ENCODE measurements at places on chromosomes 12 and 14.

- DNase-seq = no peak
Measured at GRCh38 chr12:81520064-81520945, 238.8 kb downstream of the PPFIA2 start.

- no peak for DNase-seq
Measured at GRCh38 chr14:31200702-31200990, 6.9 kb downstream of the HECTD1 start.

- no peak for DNase-seq
Measured at GRCh38 chr14:68675233-68675577, 117.7 kb downstream of the ZFP36L1 start.

DNA sequence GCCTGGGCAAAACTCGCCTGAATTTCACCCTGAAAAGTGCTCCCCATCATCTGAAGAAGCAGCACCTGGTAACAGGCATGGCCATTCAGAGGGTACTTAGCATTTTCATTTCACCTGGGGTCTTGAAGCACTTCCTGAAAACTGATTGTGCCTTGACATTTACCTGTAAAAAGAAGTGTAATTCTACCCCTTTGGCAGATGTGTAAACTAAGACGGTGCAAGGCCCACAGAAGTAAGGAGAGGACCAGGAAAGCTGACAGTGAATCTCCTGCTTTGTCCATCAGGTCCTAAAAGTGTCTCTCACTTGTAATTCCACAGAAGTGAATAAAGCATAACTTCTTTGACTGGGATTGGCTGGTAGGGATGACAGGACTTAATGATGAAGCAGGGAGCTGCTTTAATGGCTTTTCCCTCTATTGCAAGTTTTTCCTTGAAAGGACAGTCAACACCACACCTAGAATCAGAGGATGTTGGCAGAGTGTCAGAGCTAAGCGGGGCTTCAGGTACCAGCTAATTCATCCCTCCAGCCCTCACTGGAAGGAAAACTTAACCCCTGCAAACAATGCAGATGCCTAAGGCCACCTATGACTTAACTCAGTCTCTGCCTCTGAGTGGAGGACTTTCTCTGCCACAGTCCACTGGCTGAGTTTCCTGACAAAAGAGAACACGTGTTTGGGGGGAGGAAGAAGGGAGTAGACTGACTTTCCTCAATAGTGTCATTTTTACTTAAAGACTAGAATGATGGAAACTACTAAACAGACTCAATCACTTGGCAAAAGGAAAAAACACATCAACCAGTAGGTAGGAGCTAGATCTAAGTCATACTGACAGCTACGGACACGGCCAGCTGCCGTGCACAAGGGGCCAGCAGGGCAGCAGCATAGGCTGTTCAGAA lies 74.7 kb downstream of the NUAK1 start:
- DNase-seq = no peak

DNA sequence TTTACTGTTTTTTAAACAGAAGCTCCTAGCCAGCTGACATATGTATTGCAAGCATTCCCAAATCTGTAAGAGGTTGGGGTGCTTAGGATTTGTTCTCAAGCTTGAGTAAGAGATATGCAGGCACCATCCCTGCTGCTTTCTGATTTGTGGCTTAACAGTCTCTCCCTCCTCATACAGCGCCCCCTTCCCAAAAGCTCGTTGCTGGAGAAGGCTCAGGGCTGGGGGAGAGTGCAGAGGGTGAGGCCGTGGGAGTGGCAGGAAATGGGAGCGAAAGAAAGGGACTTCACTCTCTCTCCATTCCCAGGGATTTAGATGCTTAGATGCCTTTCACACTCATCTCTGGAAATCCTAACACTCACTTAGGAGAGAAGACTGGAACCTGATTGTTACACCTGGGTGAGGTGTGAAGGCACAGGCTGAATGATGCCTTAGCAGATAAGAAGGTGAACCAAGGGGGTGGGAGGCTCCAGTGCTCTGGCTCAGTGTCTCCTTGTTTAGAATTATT lies 172.0 kb downstream of the C12orf75 start:
- DNase-seq = no peak

GRCh38 chr14:106058342-106058741 lies 532.0 kb downstream of the TMEM121 start:
- DNase-seq = no peak

- no peak for DNase-seq
Measured at GRCh38 chr12:75553836-75554555, 42.6 kb upstream of the KRR1 start.

DNA sequence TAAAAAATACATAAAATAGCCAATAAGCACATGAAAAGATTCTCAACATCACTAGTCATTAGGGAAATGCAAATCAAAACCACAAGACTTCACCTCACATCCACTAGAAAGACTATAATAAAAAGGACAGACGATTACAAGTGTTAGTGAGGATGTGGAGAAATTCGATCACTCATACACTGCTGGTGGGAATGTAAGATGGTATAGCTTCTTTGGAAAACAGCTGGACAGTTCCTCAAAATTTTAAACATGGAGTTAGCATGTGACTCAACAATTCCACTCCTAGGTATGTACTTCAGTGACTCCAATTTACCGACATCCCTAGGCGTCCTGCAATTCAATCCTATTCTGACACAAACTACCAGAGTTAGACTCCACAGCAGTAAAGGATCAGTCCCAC lies 13.7 kb downstream of the TRIM9 start:
- no peak for DNase-seq

- no peak for DNase-seq
Measured at GRCh38 chr12:109016978-109017377, 3.9 kb downstream of the SVOP start.

- no peak for DNase-seq
Measured at GRCh38 chr14:104869669-104870367, 4.8 kb downstream of the CEP170B start.

- no peak for DNase-seq
Measured at GRCh38 chr14:104080376-104081260, 4.9 kb upstream of the ASPG start.

GRCh38 chr12:6532051-6532926 lies 2.0 kb upstream of the GAPDH start:
- no peak for DNase-seq

GRCh38 chr14:66401449-66402095 lies 84.6 kb upstream of the CCDC196 start:
- DNase-seq = no peak

GRCh38 chr12:12282761-12283425 lies 16.0 kb upstream of the LRP6 start:
- no peak for DNase-seq

- DNase-seq = no peak
Measured at GRCh38 chr12:121175383-121176119, 34.4 kb upstream of the P2RX4 start.

- DNase-seq = no peak
Measured at GRCh38 chr12:100528471-100529127, 44.9 kb upstream of the GAS2L3 start.

- DNase-seq = no peak
Measured at GRCh38 chr12:104154806-104155205, 16.8 kb upstream of the NFYB start.

DNA sequence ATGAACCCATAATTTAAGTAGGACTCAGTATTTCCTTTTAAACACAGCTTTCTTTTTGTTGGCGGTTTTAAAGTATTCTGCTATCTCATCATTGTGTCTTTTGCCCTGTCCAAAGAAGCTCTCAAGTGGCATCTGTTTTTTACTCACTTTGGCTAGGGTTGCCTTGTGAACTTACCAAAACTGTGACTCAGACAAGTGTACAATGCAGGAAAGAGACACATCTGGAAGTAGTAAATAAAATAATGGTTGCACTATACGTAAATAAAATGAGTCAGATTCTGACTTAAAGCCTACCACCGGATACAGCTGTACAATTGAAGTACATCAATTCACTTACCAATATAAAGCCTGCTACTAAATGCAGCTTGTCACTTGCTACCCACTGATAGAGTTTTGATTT lies 619.2 kb upstream of the LRFN5 start:
- no peak for DNase-seq

- DNase-seq = no peak
Measured at GRCh38 chr14:52790011-52790755, 1.2 kb downstream of the GNPNAT1 start.

GRCh38 chr12:100826323-100826722 lies 31.7 kb downstream of the ANO4 start:
- DNase-seq = no peak

- no peak for DNase-seq
Measured at GRCh38 chr12:109831929-109832328, 1.3 kb downstream of the TRPV4 start.

DNA sequence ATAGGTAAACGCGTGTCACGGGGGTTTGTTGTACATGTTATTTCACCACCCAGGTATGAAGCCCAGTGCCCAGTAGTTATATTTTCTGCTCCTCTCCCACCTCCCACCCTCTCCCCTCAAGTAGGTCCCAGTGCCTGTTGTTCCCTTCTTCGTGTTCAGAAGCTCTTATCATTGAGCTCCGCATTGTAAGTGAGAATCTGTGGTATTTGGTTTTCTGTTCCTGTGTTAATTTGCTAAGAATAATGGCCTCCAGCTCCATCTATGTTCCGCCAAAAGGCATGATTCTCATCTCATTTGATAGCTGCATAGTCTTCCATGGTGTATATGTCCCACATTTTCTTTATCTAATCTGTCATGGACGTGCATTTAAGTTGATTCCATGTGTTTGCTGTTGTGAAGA lies 6.9 kb upstream of the GPRC5D start:
- DNase-seq = no peak

- DNase-seq = no peak
Measured at GRCh38 chr12:50507930-50508329, 3.1 kb downstream of the DIP2B start.

- DNase-seq = no peak
Measured at GRCh38 chr12:130661486-130662255, 54.4 kb downstream of the RIMBP2 start.

- DNase-seq = no peak
Measured at GRCh38 chr14:99118046-99118721, 153.8 kb downstream of the BCL11B start.

- DNase-seq = no peak
Measured at GRCh38 chr14:99664937-99665273, 19.2 kb upstream of the CYP46A1 start.

DNA sequence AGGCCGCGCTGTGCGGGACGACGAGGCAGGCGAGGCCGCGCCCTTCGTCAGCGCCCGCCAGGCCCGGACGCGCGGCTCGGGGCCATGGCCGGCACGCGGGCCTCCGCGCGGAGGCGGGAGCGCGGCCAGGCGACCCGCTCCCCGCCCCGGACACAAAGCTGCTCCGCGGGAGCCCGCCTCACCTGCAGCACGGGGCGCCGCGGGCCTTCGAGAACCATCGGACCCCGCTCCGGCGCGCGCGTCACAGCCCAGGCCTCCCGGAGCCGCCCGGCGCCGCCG lies 342 bp downstream of the DICER1 start:
- DNase-seq = no peak

DNA sequence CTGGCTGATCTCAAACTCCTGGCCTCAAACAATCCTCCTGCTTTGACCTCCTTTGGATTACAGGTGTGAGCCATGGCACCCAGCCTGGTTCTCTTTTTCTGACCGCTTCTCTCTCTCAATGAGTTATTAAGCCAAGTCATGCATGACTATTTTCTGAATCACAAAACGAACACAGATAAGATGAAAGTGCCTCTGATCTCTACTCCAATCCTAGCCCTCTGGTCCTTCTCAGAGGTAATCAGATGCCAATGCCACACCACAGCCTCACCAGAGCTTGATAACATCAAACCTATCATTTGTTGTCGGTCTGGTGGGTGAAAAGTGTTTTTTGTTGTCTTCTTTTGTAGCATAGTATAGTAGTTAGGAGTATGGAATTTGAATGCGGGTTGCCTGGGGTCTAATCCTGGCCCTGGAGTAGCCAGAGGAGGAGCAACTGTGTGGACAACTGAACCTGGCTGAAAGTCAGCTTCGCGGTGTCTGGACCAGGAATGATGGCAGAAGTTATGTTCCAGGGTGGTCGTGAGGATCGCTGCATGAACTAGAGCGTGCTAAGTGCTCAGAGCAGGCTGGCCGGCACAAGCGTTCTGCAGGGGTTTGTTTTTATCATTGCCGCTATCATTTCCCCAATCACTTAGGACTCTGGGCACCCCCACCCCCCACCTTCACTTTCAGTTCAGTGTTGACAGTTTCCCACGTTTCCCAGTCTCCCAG lies 77.9 kb downstream of the SPRING1 start:
- no peak for DNase-seq

GRCh38 chr14:40855343-40855742 lies 751.3 kb upstream of the LRFN5 start:
- DNase-seq = no peak

DNA sequence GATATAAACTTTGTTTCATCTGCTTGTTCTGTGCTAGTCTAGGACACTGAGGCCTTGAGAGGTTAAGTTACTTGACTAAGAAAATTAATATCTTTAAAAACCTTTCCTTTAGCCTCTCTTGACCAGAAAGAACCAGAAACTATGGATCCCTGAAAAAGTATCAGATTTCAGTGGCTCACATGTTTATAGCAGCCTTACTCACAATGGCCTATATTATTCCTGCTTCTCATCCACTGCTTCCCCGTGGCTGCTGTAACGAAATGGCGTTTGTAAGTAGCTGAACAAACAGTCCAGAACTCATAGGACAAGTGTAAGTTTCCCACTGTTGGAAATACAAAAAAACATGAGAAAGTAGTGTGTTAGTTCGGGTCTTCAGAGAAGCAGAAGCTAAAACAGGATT lies 3.2 kb upstream of the PYGL start:
- DNase-seq = no peak

GRCh38 chr14:58722441-58722840 lies 84.7 kb downstream of the DACT1 start:
- DNase-seq = no peak

- DNase-seq = no peak
Measured at GRCh38 chr12:127998988-127999387, 268.0 kb upstream of the TMEM132C start.

GRCh38 chr12:57096099-57096572 lies 7.2 kb downstream of the NAB2 start:
- DNase-seq = no peak

GRCh38 chr14:67926821-67927220 lies 107.2 kb downstream of the RAD51B start:
- DNase-seq = no peak

DNA sequence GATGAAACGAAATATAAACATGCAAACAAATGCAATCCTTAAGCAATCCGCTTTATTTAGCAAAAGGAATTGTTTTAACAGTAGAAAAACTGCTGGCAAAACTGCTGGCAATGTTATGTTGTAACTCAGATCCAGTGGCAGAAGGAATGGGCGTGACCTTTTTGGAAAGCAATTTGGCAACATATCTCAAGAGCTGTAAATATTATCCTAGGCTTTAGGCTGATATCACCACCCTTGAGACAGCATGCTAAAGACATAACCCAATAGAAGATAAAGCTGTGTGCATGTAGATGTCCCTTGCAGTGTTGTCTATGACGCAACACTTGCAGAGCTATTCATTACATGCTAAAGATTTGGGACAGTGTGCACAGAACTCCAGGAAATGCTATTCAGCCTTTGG lies 138.5 kb downstream of the DICER1 start:
- DNase-seq = no peak

- no peak for DNase-seq
Measured at GRCh38 chr12:81872400-81872799, 113.2 kb upstream of the PPFIA2 start.
